ENCODE measurements at places on chromosomes 7 and 10.

GRCh38 chr7:42730586-42730985 is 181.3 kb downstream of the C7orf25 start:
- no peak for DNase-seq

DNA sequence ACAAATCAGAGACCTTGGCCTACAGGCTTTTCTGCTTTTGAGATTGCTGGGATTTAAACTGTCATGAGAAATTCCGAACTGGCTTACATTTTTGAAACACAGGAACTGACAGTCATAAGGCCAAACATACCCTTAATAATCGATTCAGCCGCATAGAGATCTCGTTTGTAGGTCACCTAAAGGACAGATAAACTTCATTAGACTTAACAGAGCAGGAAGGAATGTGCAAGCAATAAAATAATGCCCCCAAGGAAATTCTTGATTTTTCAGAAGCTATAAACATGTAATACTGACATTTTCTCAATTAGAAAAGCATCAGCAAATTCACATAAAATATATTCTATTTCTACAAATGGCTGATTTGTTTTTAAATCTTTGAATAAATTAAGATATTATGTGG is 120.0 kb downstream of the CRPPA start:
- DNase-seq, result no peak

GRCh38 chr10:10361301-10361885 is 656.3 kb upstream of the CELF2 start:
- no peak for DNase-seq

DNA sequence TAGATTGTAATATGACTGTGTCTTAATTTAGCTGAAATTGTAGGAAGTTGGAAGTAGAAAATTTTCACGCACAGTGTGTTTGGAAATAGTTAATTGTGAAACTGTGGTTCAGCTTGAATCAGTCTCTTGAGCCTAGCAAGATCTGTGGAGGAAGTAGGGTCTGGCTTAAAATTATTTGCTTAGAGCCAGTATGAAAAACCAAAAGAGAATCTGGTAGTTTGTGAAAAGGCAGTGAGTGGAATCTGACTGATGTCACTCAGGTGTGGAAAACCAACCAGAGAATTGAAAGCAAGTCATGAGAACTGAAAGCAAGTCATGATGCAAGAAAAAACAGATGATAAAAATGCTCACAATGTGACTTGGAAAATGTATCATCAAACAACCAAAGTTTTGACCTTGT is 11.5 kb downstream of the LIPJ start:
- DNase-seq, result no peak

- DNase-seq, result no peak
Measured at GRCh38 chr10:132209978-132210530, 23.3 kb downstream of the DPYSL4 start.

DNA sequence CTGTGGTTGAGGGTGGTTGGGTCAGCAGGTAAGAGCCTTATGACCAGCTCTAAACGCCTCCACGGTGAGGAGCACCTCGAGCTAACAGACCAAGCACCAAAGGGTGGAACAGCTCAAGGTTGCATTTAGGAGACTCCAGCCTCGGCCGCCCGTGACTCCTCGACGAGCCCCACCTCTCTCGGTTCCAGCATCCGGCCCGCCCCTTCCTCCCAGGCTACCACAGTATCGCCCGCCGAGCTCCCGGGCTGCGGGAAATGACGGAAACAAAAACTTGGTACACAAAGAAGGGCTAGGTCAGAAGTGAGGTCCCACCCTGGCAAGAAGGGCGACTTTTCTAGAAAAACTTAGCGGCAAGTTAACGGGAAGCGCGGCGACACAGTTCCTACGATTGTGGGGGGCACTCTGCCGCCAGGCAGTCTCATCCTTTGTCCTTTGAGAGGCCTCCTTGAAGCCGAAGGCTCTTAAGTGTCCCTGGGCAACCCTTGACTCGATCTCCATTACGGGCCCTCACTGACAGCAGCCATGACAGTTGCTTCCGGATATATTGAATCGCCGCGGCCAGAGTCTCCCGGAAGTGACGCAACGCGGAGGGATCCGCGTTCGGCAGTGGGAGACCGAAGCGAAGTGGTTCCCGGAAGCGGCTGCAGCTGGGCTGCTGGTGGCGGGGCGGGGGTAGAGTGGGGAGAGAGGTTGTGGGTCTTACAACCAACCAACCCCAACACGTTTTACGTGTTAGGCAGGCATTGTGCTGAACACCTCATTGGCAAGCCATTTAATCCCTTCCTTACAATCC is 40.2 kb upstream of the ZNF518A start:
- DNase-seq, result peak; percentile 83

GRCh38 chr10:69279110-69279509 is 814 bp downstream of the HK1 start:
- no peak for DNase-seq

DNA sequence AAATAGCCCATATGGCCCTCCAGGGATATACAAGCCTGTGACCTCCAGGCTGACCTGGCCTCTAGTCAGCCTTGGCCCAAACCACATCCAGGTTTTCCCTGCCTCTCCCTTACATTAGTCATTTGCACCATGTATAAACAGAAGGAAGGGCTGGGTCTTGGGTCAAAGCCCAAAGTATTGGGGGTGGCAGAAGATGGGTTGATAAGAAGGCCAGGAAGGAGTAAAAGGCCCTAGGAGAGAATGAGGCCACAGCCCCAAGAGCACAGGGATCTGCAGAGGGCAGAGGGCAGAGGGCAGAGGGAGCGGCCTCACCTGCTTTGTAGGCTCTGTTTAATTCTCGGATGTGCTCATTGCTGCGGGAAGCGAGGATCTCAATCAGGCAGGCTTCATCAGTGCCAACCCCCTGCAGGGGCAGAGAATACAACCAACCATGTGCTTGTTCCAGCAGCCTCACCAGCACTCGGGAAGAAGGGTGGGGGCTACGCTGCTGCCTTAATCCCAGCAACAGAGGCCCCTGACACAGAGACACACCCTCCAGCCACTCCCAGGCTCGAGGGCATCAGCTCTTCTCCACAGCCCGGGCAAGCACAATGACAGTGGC is 31.3 kb downstream of the PLAC9 start:
- DNase-seq, result peak; percentile 81

GRCh38 chr7:84612981-84613681 is 418.5 kb upstream of the SEMA3A start:
- DNase-seq, result no peak

GRCh38 chr10:132745971-132746370 is 40.0 kb downstream of the NKX6-2 start:
- DNase-seq, result no peak

DNA sequence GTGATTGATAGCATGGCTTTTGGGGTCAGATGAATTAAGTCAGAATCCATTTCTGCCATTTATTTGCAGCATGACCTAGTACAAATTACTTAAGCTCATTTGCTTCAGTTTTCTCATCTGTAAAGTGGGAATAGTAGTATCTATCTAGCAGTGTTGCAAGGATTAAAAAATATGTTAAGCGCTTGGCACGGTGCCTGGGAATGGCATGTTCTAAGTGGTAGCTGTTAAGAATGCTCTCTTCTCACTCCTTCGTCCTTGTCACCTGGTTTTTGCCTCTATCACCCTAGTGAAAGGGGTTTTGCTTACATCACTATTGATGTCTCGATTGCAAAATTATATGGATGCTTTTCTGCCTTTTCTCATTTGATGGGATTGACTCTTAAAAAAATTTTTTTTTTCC is 7.4 kb downstream of the TMEM248 start:
- no peak for DNase-seq

DNA sequence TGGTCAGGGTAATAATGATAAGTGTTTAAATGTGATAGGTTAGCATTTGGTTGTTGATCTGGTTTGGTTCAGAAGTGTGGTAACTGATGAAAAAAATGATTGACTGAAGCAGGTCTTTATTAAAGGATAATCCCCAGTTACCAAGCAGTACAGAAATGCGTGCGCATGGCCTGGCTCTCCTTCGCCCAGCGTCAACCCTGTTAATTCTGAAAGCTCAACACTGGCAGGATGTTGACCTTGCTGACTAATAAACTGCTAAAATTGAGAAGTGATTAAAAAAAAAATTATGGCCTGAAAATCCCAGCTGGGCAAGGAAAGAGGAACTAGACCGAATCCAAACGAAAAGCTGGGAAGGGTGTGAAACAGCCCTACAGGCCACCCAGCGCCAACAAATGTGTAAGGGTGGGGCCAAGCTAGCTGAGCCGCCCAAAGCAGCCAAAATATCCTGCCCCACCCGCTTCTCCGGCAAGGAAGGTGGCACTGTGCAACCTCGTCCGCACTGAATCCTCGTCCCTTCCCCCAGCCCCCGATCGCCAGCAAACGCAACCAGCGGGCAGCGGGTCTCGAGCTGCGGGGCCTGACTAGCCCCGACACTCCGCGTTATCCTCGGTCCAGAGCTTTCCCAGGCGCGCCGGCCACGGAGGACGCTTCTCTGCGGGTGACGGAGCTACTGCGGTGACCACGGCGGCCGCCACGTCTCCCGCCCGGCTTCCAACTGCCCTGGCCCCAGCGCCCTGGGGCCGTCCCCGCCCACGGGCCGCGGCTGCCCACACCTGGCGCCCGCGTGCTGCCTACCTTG is 561 bp downstream of the SHTN1 start:
- DNase-seq, result peak; percentile 55

- DNase-seq, result no peak
Measured at GRCh38 chr10:96337106-96337505, 21.7 kb downstream of the OPALIN start.

GRCh38 chr7:75914655-75915415 is at the start of gene POR:
POR (plus strand) TSS chr7:75915155; CDS start chr7:75954002, 38,847 bp downstream.
- peak; percentile 94 for DNase-seq

DNA sequence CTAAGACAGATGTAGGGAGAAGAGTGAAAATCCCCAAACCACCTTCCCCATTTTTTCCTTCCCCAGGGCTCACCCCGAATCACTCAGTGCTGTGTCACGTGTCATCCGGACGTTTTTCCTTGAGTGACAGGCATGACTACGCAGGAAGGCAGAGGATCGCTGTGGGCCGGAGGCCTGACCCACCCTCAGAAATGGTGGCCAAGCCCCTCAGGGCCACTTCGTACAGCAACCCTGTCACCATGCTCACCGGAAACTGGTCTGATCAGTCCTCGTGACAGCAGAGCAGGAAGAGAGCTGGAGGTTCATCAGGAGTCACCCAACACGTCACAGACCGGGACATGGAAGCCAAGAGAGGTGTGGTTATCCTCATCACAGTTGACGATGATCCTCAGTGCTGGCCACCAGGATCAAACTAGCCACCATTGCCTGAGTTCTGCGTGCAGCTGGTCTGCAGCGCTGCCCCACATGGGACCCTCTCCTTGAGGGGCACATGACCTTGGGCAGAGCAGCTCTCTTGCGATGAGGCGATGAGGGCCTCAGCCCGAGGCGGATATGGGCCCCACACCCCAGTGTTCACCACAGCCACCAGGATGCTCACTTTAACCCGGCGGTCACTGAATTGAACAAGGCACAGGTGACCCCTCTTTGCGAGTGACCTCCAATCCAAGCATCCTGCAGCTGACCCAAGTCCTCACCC is 99.3 kb upstream of the INSIG1 start:
- DNase-seq, result no peak

DNA sequence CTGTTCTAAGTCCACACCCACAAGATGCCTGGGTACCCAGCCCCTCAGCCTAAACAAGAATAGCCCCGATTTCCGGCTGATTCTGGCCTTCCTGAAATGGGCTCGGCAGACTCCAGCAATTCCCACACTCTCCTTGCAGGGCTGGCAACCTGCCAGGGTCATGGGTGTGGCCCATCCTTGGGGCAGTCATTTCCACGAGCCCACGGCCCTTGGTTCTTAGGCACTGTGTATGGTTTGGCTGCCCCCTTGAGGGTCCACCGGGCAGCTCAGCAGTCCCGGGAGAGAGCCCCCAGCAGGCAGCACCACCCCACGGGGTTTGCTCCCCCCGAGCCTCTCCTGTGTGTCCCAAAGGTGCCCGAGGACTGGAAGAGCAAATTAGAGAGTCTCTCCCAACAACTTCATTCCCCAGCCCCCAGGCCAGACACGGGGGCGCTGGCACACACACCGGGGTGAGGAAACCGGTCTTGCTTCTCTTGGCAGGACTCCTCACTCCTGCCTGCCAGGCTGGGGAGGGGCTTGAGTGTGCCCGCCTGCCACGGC is 142.2 kb downstream of the EMX2 start:
- DNase-seq, result no peak

DNA sequence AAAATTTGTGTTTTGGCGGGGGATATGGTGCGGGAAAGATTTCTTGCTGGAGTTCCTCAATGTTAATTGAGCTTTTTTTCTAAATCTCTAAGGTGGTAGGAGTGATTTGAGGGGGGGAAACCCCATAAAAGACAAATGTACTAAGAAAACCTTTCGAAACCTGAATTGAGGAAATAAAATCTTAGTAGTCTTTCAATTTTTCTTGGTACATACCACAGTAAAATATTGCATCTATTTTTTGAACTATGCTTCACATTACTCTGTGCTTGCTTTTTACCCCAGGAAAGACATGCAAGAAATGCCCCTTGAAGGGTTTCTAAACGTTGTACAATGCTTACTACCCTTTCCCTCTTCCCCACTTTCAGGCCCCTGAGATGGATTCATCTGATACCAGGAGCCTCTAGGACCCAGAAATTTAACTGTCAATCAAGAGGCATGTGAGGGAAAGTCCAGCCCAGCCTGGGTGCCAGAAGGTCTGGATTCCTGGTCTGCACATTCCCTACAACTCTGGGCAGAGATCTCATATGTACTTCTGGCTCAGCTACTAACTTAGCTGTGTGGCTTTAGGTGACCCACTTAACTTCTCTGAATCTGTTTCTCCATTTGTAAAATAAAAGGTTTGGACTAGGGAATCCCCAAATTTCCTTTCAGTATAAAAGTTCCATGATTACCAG is 5.8 kb upstream of the PDCD4 start:
- DNase-seq, result no peak

GRCh38 chr7:22338877-22339276 is 18.1 kb downstream of the RAPGEF5 start:
- no peak for DNase-seq

DNA sequence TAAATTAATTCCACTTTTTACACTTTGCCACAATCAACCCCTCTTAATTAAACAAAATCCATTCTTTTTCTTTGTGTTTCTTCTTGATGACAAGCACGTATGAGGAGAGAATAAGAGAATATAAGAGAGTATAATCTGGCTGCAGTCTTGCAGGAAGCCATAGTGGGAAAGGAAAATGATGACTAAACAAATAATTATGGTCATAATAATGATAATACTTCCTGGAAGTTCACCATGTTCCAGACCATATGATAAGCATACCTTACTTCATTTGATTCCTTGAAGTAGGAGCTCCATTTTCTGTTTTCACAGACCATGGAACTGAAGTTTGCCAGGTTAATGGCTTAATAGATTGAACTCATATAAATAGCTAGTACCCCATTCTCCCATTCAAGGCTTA is 237.8 kb downstream of the SEMA3D start:
- no peak for DNase-seq

- DNase-seq, result no peak
Measured at GRCh38 chr7:152597507-152597906, 78.4 kb downstream of the XRCC2 start.

All from H54 (cell line).